ENCODE measurements at places on chromosomes 6 and 20.

DNA sequence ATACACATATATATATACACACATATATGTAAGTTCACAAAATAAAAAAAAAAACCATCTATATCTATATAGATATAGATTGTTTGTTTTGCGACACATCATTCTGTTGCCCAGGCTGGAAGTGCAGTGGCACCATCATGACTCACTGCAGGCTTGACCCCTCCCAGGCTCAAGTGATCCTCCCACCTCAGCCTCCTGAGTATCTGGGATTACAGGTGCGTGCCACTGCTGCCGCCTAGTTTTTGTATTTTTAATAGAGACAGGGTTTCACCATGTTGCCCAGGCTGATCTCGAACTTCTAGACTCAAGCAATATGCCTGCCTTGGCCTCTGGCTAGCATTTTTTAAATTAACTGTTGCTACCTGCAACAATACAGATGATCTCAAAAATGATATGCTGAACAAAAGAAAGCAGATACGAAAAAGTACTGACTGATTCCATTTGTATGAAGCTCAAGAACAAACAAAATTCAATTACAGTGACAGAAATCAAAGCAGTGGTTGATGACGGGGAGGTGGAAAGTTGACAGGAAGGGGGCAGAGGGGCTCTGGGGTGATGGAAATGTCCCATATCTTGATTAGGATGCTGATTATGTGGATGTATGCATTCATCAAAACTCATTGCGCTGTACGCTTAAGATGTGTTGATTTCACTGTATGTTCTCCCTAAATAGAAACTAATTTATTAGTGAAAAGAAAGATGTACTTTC is 49.6 kb downstream of the ATXN1 start:
- DNase-seq = no peak

DNA sequence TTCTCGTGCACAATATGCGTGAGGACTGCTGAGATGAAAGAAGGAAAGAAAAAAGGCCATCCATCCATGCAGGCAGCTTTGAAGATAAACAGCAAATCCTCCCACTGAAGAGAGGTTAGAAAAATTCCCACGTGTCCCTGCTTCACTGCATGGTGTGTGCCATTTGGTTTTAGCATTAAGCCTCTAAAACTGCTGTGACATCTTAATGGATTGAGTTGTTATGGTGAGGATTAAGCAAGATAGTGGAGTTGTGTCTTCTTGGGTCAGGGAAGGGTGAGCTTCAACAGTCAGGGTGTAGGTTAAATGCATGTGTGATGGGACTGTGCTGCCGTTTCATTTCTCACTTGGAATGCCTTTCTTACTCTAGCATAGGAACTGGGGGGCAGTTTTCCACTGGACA is 50.5 kb downstream of the ZNF831 start:
- DNase-seq = no peak

DNA sequence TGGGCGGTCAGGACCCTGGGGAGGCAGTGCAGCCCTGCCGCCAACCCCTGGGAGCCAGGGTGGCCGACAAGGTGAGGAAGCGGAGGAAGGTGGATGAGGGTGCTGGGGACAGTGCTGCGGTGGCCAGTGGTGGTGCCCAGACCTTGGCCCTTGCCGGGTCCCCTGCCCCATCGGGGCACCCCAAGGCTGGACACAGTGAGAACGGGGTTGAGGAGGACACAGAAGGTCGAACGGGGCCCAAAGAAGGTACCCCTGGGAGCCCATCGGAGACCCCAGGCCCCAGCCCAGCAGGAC is 4.0 kb upstream of the COL9A3 start:
- DNase-seq = no peak

GRCh38 chr6:113219783-113220182 is 637.4 kb upstream of the MARCKS start:
- DNase-seq = no peak

GRCh38 chr6:13261464-13261994 is 66.8 kb downstream of the TBC1D7 start:
- no peak for DNase-seq
